ENCODE measurements at places on chromosomes 7 and 10.
A peak's percentile ranks its signal among the peaks of the same experiment; 100 is the strongest.

- DNase-seq: no peak
Measured at GRCh38 chr7:44145479-44145968, 4.4 kb upstream of the MYL7 start.

- no peak for DNase-seq
Measured at GRCh38 chr10:103789771-103790201, 65.6 kb downstream of the SH3PXD2A start.

DNA sequence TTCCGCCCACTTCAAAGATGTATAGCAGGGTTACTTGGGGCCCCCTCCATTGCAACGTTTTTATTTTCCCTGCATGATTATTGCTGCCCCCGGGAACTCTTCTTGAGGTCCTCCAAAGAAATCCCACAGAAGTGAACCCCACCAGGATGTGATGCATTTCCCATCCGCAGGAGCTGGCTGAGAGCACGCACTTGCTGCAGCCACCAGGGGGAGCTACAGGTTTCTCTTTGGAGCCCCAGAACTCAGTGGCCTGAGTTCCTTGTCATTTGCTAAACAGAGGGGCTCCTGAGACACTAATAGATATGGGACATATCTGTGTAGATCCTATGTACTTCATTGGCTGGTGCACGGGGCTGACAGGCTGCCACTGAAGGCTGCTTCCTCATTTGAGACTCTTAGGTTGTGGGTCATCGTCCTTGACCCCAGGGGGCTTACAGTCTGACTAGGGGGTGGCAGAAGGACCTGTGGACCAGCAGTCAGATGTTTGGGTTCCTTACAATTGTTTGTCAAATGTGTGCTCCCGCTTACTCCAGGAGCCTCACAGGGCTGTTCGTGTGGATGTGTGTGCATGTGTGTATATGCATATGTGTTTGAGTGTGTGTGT, 52.3 kb upstream of the ENO4 start:
- peak; percentile 39 for DNase-seq

- no peak for DNase-seq
Measured at GRCh38 chr7:69677881-69678493, 79.7 kb downstream of the AUTS2 start.

DNA sequence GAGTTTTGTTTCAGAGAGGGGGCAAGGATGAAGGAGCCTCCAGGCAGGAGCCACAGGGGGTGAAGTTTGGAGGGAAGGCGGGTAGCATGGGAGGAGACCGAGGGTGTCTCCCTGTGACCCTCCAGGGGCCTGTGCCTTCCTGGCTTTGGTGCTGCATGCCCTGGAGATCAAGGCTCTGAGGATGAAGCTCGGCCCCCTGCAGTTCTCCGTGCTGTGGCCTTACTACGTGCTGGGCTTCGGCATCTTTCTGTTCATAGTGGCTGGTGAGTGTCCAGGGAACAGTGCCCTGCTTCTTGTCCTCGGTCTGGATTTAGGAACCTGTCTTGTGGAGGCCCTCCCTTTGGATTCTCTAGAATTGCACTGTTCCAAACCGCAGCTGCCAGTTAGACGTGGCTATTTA, 9.2 kb upstream of the ZSCAN25 start:
- no peak for DNase-seq

- DNase-seq: no peak
Measured at GRCh38 chr7:154640266-154640865, 362.6 kb downstream of the PAXIP1 start.

- DNase-seq: no peak
Measured at GRCh38 chr7:104621321-104621720, 292.9 kb downstream of the LHFPL3 start.

DNA sequence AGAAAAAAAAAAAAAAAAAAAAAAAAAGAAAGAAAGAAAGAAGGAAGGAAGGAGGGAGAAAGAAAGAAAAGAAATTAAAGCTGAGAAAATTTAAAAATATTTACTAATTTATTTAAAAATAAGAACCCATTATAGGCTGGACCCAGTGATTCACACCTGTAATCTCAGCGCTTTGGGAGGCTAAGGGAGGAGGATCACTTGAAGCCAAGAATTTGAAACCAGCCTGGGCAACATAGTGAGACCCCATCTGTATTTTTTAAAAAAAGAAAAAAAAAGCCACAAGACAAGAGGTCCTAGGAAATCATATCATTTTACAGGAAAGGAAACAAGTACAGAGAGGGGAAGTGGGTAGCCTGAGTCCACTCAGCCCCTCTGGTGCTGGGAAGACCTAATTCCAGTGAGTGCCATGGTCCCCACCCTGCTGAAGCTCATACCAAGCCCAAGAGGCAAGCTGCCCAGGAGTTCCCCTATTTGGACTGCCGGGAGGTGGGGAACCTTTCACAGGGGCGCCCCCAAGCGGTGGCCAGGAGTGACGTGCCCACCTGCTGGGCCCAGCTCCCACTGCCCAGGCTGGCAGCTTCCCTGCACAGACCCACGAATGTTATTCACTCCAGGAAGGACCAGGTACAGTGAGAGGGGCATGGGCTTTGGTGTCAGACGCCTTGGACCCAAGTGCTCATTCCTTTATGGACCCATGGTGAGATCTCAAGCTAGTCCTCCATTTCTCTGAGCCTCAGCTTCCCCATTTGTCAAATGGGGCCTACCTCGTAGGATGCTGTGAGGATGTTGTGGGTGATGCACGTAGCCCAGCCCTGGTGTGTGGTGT, 133.6 kb downstream of the ZMIZ1 start:
- DNase-seq: peak; percentile 28

DNA sequence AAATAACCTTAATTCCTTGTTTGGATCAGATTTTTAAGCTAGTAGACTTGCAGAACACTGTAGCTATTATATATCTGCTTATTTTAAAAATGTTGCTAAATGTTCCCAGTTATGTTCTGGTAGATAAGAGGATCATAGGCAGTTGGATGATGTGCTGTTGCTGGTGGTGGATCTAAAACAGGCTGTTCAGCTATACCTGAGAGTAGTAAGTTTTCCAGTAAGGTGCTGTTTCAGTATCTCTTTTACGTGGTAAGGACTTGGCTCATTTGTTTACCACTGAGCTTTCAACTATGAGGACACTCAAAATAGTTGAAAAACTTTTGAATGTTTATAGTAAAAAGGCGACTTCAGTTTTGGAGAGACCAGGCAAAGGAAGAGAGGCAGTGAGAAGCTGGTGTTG, 180.9 kb downstream of the CDK14 start:
- DNase-seq: no peak

GRCh38 chr7:2237109-2237602, 4.4 kb upstream of the MAD1L1 start:
- DNase-seq: no peak
